ENCODE measurements at places on chromosomes 4 and X.
A peak's percentile ranks its signal among the peaks of the same experiment; 100 is the strongest.

- DNase-seq = no peak
These were observed 76.7 kb downstream of the AFF1 start for GRCh38 chr4:87011340-87012034.

- no peak for DNase-seq
These were observed 24.5 kb downstream of the GABRA4 start for GRCh38 chr4:46968847-46969246.

- no peak for DNase-seq
These were observed 14.0 kb downstream of the SLIT2 start for GRCh38 chr4:20265726-20266125.

DNA sequence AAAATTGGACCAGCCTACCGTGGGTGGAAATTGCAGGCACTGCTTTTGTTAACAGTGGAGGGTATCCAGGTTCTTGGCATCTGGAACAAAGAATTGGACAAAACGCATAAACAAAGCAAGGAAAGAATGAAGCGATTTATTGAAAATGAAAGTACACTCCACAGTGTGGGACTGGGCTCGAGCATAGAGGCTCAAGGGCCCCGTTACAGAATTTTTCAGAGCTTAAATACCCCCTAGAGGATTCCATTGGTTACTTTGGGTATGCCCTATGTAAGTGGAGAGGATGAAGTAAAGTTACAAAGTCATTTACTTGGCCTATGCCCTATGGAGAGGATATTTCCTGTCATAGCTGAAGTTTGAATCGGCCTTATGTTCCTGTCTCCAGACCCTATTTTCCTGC lies 85.3 kb downstream of the GLUD2 start:
- no peak for DNase-seq

DNA sequence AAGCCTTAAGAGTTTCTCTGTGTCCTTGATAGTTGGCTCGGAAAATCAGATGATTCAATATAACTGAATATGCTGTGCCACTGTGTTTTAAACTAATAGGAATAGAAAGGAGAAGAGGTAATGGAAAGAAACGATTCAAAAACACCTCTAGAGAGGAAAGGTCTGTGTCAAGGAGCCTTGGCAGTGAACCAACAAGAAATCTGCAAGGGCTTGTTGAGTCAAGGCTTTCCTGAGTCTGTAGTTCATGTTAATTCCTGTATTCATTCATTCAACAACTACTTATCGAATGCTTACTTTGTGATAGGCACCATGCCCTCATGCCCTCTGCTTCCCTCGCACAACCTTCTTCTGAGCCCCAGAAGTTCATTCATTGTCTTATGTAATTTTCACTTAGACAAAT lies 336.0 kb downstream of the PDHA2 start:
- DNase-seq = no peak

- no peak for DNase-seq
These were observed 238.5 kb downstream of the RASL11B start for GRCh38 chr4:53100501-53101190.

DNA sequence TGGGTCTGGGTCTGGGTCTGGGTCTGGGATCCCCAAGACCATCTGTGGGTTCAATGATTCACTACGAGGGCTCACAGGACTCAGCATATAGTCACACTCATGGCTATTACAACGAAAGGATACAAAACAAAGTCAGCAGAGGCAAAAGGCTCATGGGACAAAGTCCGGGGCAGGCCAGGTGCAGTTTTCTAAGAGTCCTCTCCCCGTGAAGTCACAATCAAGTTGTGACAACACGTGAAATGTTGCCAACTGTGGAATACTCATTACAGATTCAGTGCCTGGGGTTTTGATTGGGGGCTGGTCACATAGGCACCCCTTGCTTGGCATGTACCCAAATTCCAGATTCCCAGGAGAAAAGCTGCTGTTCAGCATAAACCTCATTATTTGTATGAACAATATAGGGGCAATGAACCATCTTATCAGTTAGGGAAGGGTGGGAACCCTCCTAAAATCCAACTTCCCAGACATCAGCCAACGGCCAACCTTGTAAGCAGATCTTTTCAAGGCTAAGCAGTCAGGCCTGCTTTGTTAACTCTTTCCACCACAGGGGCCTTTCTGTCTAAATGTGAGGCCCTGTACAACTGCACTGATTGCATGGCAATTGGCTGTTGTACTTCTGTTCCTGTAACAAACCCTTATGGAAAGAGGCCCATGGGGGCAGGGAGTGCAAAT lies 58.2 kb upstream of the DIPK2B start:
- no peak for DNase-seq

DNA sequence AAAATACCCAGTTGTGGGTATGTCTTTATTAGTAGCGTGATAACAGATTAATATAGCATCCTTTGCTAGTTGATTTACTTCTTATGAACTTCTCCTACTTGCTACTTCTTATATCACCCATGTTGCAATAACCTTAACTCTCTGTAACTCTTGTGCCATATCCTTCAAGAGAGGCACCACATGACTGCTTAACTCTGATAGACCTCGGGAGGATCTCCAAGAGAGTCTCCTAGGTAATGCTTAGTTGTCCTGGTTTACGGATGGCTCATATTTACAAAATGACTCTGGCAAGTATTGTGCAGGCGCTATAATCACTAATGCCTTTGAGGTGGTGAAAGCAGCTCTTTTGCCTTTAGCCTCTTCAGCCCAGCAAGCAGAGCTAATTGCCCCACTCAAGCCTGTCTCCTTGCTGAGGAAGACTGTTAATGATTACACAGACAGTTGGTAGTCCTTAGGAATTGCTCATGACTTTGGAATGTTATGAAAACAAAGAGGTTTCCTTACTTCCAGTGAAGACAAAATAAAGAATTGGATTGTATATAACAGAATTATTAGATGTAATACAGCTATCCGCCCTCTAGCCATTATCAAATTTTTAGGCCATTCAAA lies 1305.8 kb downstream of the PCDH7 start:
- no peak for DNase-seq

GRCh38 chr4:86159216-86159615 lies 200.6 kb downstream of the MAPK10 start:
- DNase-seq = no peak

DNA sequence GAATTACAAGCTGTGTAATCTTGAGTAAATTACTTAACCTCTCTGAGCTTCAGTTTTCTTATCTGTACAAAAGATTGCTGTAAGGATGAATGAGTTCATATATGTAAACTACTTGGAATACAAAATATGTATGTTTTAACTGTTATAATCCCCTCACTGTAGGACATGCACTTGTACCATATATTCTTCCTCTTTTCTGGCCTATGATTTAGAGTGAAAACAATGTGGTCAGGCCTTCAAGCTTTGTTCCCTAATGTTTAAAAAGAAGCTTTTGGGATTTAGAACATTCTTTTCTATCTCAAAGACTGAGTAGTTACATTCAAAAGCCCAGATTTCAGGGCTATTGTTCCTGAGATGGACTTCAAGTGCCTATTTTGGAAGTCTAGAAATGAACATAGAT lies 26.7 kb upstream of the GPRIN3 start:
- no peak for DNase-seq

DNA sequence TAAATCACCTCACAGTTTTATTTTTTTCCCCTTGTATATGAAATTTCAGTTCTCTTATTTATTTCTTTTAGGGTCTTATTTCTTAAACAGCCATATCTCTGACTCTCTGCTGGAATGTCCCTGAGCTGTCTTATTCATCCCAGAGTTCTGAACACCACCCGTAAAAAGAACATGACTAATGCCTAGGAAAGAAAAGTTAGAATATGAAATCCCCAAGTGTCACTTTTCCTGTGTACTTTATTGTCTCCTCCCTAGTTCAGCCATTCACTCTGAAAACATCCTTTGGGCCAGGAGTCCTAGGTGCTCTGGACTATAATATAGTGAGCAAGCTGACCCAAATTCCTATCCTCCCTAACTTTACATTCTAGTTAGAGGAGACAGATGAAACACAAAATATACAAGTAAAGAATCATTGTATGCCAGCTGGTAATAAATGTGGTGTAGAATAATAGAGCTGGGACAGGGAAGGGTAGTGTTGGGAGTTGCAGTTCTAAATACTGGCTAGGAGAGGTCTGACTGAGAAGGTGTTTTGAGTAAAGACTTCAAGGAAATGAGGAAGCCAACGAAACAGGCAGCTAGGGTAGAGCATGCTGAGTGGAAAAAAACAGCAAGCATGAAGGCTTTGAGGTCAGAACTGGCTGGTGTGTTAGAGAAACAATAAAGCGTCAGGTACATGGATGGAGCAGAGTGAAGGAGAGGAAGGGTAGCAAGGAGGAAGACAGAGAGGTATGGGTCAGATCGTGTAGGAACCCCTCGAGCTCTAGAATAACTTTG lies 40.6 kb upstream of the FTHL17 start:
- DNase-seq = no peak

DNA sequence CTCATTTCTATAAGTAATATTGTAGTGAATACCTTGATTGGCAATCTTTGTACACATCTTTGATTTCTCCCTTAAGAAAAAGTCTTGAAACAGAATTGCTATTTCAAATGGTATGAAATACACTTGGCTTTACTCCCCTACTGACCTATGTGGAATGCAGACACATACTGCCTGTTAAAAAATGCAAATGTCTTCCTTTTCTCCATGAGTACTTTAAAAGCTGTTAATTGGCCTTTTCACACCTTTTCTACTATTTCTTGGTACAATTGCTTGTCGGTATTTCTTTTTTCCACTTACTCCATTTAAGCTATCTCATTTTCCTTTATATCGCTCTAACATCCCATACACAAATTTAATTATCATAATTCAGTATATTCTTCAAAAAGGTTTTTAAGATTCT lies 87.2 kb downstream of the FRYL start:
- DNase-seq = no peak

DNA sequence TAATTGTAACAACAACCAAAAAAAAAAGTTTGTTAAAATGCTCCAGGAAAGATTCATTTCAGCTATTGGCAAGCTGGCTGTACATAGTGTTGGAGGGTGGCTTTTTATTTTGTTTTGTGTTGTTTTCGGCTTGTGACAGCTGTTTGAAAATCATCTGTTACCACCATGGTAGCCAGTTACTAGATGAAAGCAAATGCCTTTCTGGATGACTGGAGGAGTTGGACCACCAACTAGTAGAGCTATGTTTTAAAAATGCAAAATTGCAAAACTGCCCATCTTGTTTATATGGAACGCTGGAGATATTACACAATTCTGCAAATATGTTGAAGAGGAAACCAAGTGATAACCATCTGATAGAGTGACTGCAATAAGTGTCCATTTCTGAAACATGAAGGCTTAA lies 53.2 kb upstream of the TNIP3 start:
- DNase-seq = no peak

DNA sequence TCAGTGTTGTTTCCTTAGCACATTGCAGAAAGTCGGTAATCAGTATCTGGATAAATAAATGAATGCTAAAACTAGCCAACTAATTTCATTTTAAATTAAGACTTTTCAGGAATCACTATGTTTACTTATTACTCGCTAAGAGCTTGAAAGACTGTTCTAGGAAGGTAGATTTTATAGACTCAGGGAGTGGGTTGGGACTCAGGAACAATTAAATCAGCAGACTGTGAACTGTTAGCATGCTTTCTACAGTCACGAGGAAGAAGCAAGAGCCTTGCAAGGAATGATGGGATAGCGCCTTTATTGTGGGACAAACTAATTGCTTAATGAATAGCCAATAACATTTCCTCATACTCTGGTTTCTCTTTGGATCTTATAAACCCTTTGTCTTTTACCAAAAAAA lies 183.2 kb upstream of the AADAT start:
- DNase-seq = no peak

GRCh38 chrX:63918611-63919010 lies 133.6 kb upstream of the ARHGEF9 start:
- no peak for DNase-seq

GRCh38 chrX:103310555-103311398 lies at the start of gene BEX2:
Gene BEX2, minus strand, starts transcription at chrX:103310990. Its CDS starts 1,014 bp downstream, at chrX:103309976.
- peak; percentile 83 for DNase-seq

DNA sequence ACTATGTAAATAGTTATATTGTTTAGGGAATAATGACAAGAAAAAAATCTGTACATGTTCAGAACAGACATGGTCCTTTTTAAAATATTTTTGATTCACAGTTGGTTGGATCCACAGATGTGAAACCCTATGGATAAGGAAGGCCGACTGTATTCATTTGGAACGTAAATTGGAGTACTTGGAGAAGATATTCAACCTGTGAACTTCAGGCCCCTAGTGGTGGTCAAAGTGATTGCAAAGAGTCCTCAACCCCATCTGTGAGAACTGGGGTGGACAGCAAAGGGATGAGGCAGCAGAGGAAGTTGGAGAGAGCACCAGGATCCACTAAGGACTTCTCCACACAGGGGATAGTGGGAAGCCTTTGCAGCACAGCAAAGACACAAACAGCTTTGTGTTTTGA lies 6.2 kb upstream of the CXCL13 start:
- peak; percentile 29 for DNase-seq

DNA sequence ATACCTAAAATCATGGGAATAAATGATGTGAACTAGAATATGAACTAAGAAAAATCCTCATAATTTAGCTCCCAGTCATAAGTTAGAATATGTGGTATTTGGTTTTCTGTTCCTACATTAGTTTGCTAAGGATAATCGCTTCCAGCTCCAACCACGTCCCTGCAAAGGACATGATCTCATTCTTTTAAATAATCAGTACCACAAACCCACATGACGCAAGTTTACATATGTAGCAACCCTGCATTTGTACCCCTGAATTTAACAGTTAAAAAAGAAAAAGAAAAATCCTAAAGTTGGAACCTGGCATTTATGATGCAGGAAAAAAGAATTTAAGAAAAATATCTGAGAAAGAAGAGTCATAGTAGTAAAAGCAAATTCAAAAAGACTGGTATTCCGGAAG lies 13.3 kb downstream of the UBA6 start:
- DNase-seq = no peak

GRCh38 chrX:131782646-131783045 lies 238.8 kb downstream of the OR13H1 start:
- DNase-seq = no peak

DNA sequence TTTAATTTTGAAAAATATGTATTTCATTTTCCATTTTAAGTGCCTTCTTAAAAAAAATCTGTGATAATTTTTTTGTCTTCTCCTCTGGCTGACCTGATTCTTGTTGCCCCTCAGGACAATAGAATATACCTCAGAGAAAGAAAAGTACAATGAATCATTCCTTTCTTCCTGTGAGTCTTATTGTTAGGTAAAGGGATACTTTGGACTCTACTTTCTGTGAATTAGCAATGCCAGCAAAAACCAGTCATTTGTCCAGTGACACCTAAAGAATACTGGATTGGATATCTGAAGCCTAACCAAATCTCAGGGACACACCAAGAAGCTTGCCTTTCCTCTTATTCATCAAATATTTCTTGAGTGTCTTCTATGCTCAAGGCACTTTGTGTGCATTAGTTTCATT lies 102.1 kb downstream of the AREG start:
- DNase-seq = no peak

DNA sequence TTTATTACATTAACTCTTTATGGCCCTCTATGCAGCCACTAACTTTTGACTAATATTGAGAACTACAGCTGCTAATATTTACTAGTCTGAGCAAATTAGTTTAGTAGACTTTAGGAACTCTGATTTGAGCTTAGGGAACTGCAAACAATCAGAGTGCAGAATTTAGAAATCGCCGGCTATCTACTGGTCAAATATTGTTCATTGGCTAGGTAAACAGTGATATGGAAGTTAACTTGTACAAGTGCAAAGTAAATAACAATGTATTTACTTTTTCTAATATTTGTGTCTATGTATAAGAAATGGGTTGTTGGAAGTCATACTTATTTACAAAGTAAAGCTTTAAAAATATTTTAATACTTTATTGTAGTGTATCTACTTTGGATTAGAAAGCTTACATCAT lies 279.6 kb downstream of the CFAP299 start:
- DNase-seq = no peak

- no peak for DNase-seq
These were observed 89.8 kb downstream of the COMMD8 start for GRCh38 chr4:47373709-47374108.

GRCh38 chr4:82704156-82704555 lies 94.4 kb downstream of the SCD5 start:
- DNase-seq = no peak

Data from nephron progenitor cell (in vitro differentiated cells).